Anterior cingulate cortex (tissue), 58 donors: ENCODE measurements at places on chromosomes 1 and 21.

DNA sequence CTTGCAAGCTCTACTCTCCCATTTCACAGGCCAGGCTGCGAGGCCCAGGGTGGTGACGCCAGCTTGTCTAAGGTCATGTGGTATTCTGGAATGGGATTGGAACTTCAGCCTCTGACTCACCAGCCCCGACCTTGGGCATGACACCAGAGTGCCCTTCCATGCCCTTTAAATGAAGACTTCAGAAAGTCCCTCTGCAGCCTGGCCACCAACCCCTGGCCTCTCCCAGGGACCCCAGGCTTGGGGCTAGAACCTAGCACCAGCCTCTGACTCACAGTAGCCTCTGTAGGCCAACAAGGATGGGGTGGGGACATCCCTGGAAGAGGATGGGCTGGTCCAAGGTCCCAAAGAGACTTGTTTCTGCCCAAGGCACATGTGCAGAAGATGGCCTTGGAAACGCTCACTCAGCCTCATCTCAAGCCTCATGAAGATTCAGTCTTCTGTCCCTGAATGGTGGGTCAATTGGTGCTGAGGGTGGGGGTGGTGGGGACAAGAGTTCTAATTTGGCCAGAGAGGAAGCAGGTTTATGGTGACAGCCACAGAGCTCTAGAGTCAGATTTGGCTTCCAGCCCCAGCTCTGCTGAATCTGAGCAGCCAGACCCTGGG, 36.1 kb upstream of the RUNX3 start:
- DNase-seq, result no peak

- no peak for DNase-seq
These were observed 52.8 kb upstream of the RPL11 start for GRCh38 chr1:23638786-23639241.

GRCh38 chr21:33027401-33028286, 1.9 kb downstream of the OLIG2 start:
- DNase-seq, result no peak

DNA sequence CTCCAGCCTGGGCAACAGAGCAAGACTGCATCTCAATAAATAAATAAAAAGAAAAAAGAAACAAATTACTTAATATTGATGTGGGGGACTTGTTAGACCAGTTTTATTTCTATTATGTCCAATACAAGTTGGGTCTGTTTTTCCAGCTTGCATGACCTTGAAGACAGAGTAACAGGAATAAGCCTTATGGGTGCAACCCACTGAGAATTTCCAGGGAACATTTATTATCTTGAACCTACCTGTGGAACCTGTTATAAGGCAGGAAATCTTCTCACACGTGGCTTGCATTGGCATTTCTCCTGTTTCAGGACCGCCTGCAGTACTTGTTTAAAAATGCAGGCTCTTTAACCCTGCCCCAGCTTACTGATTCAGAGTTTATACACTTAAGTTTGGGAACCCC, 64.0 kb downstream of the ZBTB17 start:
- DNase-seq, result no peak

DNA sequence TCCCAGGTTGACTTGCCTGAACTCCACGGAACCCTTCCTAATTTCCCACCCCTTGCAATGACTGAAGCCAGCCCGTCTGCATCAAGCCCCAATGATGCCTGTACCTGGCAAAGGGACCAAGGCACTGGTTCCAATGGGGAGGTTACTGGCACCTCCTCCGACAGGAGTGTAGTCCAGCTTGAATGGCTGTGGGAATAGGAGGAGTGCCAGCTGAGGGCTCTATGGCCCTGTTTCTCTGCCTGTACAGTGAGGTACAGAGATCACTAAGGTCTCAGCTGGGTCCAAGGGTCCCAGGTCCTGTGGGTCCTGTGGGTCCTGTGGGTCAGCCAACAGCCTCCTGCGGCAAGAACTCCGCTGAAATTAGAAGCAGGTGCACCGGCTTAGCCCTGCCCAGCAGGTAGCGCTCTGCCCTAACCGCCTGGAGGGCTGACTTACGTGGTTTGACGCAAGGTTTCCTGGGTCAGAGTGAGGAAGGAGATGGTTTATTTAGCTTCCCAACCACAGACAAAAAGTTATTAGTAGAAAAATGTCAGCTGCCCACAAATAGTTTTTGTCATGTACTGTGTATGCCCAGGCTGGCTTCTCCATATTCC, 9.9 kb upstream of the SPRR4 start:
- DNase-seq, result no peak

GRCh38 chr1:211828584-211829342, 1.8 kb downstream of the LPGAT1 start:
- no peak for DNase-seq

DNA sequence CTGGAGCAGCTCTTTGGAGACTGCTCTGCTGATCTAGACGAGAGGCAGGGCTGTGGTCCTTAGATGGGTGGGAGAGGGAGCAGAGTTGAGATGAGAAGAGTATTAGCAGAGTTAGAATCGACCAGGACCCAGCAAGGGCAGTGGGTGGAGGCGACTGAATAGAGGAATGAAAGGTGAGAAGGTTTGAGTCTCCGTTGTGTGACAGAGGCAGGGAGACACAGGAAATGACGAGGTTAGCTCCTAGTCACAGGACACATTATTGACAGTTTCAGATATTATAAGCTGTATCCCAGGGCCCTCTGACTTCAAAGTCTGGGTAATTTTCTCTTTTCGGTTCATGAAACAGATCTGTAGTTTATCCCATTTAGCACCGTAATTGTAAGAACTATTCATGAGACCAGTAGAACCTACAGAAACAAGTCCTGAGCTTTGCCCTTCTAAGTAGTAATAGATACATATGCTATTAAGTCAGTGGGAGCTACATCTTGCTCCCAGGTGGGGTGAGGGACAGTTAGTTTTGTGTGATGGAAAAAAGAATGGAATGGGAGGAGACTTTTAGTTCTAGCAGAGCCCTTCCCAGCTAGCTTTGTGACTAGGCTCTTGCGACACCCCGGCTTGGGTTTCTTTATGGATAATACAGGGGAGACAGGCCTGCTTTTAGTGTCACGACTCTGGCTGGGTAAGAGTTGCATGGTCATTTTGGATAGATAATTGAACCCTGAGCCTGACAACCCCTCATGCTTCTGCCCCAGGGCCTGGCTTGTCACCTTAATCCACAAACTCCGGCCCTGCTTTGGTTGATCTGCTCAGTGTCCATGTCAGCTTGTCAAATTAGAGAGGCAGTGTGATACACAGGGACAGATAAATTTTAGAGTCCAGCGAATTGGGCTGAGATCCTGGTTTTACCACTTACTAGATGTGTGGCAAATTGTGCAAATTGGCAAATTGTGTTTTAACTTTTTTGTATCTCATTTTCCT, 70.2 kb downstream of the UCK2 start:
- no peak for DNase-seq

GRCh38 chr1:219027146-219027673, 146.5 kb upstream of the LYPLAL1 start:
- DNase-seq, result no peak

DNA sequence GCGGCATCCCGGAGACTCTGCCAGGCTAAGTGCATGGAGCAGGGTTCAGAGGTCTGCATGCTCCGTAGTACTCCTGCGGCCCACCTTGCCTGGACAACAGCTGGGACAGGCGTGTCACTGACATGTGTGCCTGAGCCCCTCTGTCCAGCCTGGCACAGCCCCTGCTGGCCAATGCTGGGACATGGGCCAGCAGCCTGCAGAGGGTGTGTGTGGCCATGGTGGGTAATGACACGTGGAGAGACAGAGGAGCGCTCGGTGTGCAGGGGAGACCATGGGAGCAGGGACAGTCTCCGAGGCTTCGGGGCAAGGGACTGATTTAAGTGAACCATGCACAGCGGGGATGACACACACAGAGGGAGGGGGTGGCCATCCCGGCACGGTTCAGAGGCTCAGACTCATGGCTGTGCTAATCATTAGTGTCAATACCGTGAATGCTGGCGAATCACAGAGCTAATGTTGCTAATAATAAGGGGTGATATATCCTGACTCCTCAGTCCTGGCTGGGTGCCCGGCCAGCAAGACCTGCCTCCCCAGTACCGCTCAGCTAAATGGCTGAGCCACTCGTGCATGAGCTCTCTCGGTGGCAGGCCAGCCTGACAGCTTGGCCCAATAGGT, 41.5 kb downstream of the IGSF21 start:
- DNase-seq, result no peak

GRCh38 chr21:44347911-44348451, 5.4 kb upstream of the TRPM2 start:
- DNase-seq, result no peak

GRCh38 chr1:195915826-195916225, 692.4 kb downstream of the KCNT2 start:
- DNase-seq, result no peak

DNA sequence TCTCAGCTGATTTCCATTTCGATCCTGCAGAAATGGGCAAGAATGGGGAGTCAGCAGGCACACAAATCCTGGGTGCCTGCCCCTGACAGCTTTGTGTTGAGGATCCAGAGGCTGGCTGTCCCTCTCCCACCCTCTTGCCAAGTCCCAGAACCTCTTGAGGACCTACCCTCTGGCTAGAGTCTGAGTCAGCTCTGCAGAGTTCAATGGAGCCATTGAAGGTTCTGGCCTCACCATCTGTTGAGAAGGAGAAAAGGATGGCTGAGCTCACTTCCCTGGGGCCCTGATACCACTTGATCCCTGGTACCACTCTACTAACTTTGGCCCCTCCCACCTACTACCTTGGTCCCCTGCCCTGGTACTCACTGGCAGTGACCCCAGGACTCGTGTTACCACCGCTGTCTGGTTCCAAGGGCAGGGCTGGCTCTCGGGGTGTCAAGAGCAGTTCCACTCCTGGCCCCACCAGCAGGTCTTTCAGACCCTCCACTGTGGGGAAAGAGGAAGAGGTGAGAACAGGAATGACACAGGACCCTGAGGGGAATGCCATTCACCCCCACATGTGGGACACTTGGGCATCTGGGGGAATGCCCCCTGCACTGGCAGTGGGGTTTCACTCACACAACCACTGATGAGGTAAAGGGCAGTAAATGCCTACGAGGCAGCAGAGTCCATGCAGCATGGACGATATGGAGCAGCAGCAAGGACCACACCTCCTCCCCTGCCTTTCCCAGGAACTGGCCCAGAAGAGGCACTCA, 10.5 kb downstream of the RXFP4 start:
- no peak for DNase-seq

DNA sequence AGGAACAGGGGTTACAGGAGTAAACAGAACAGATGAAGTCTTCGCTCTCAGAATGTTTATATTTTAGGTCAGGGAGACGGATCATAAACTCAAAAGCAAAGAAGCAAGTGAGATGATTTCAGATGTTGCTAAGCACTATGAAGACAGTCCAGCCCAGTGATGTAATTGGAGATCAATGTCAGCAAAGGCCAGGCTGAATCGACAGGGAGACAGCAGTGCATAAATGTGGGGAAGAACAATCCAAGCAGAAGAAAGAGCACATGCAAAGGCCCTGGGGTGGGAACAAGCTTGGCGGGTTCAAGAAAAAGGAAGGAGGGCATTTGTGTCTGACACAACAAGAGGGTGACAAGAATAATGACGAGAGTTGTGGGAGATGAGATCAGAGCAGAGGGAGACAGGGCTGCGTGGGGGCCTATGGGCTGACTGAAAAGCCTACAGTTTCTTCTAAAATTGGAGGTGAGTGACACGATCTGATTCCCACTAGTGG, 47.0 kb downstream of the TAS1R2 start:
- no peak for DNase-seq

DNA sequence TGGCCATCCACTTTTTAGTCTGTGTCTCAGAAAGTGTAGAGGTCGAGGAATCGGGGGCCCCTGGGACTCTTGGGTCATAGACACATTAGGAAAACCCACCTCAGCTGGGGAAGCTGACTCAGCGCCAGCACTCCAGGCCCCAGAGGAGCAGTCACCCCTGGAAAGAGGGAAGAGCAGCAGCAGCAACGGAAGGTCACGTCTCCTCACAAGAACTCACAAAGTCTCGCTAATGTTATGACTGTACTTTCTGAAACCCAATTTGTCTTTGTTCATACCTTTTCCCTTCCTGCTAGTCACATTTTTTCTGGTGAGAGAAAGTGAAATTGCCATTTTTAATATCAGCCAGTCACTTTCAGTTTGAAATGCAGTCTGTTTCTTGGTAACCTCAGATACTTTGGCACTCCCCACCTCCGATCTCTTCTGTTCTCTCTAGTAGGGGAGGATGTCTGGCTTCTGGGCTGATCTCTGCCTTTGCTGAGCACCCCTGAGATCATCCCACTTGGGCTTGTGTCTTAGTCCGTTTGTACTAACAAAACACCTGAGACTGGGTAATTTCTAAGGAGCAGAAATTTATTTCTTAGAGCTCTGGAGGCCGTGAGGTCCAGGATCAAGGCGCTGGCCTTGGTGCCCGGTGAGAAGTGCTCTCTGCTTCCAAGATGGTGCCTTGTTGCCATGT, 6.0 kb upstream of the NLRP3 start:
- DNase-seq, result no peak

DNA sequence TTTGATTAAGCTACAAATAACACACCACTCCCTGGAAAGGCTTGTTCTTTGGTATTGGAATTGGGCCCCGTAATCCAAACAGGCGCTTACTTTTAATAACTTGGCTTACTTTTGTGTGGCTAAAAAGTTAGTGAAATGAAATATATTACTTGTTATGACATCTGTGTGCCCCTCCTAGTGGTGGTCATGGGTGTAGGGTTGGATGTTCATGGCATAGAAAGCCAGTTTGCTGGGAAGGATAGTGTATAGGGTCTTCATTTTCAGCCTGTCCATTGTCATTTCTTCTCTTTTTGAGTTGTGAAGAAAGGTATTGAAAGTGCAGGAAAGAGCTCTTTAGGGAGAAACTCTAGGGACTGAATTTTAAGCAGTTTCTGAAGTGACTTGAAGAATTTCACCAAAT, 5.9 kb downstream of the CDC14A start:
- no peak for DNase-seq
